Adipocyte (in vitro differentiated cells): ENCODE measurements at places on chromosomes 13 and 19.

DNA sequence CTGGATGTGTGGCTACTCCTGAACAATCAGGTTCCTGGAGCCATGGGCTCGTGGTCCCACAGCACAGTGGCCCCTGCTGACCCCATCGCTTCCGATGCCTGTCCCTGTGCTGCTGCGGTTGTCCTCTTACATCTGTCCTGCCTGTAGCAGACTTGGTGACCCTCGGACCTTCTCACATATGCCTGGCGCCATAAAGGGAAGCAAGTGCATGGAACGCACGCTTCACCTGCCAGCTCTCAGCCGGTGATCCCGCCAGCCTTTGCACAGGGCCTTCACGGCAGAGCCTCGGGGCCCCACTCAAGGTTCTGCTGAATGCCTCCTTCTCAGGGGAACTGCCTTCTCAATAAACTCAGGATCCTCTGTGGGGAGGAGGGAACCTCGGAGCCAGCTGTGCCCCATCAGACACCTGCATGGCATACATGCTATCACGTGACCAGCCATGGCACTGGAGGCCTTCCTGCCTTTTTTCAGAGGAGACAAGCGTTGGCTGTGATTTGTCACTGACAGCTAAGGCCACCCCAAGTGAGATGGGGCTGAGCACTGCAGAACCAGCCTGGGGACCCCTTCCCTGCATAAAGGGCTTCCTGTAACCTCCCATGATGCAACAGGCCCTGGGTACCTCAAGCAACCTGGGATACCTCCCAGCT, 24.3 kb downstream of the PEPD start:
- no peak for DNase-seq

GRCh38 chr19:48817585-48818124, 6.8 kb upstream of the BCAT2 start:
- no peak for DNase-seq

- peak; percentile 74 for DNase-seq
These were observed 35.5 kb downstream of the SERTM1 start for GRCh38 chr13:36709136-36709890.

DNA sequence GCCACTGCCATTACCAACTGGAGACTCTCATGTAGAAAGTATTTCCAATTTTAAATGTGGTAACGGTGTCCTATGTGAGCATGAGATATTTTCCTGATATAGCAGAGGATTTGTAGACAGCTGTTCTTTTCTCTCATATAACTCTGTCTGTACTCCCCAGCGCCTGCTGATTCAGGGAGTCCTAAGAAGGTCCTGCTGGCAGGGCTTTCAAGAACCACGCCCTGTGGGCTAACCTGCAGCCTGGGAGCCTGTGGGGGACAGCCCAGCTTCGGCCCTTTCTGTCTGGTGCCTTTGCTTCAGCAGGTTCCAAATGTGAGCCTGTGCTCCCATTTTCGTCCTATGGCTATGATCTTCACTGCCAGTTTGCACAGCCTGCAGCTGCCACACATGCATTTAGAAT, 316.8 kb downstream of the ATP8A2 start:
- DNase-seq: no peak

DNA sequence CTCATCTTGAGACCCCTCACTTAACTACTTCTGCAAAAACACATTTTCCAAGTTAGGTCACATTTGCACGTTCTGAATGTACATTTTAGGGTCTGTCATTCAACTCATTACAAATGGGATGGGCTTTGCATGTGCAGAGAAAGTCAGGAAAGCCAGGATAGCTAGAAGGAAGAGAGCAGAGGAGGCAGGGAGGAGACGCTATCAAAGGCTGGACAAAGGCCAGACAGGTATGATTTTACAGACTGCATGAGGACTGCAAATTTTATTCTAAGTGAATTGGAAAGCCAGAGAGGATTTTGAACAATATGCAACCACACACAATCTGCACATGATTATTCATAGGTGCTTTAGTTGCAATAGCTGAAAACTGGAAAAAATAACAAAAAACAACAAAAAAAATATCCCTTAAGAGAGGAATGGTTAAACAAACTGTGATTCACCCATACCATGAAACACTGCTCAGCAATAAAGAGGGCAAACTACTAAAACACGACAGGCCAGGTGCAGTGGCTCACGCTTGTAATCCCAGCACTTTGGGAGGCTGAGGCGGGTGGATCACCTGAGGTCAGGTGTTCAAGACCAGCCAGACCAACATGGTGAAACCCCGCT, 21.1 kb downstream of the SYDE1 start:
- peak; percentile 17 for DNase-seq

GRCh38 chr19:5020368-5020767, 51.5 kb downstream of the KDM4B start:
- no peak for DNase-seq

- DNase-seq: no peak
These were observed 106.6 kb downstream of the LRCH1 start for GRCh38 chr13:46659413-46660065.

GRCh38 chr13:98842070-98842469, 89.6 kb upstream of the SLC15A1 start:
- DNase-seq: no peak

DNA sequence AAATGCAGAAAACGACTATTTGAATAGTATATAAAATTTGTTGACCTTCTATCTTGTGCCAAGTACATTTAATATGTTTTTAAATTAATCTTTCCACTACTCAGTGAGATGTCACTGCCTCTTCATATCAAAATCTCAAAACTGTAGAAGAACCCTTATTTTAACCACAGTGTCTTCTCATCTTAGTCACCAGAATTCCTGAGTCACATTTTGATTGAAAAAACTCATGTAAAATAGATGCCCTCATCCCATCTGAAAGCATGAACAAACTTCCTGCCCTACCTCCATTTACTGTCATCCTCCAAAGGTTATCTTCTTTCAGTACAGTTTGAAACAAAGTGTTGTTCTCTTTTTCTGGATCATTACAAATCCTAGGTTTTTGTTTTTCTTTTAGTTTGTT, 1215.4 kb downstream of the PCDH9 start:
- DNase-seq: no peak

- DNase-seq: peak; percentile 77
These were observed 12.9 kb downstream of the NHLRC3 start for GRCh38 chr13:39051157-39051556.

- DNase-seq: no peak
These were observed 3.5 kb downstream of the CIC start for GRCh38 chr19:42272535-42272897.

- no peak for DNase-seq
These were observed 145.6 kb downstream of the SHISA2 start for GRCh38 chr13:25906191-25906661.

DNA sequence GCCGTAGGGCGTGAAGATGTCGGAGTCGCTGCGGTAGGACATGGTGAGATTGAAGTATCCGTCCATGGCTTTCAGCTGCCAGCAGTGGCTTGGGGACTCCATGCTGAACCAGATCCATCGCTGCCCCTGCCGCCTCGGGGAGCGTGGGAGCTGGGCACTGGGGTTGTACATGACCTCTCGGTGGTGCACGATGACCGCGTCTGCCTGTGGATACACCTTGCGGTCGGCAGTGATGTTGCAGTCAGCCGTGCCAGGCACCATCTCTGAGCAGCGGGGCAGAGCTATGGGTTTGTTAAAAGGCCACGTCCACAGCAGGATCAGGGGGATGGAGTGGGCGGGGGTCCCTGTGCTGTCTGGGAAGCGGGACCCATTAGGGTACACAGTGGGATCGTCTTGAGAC, 7.4 kb downstream of the FUT6 start:
- no peak for DNase-seq

- no peak for DNase-seq
These were observed 626 bp upstream of the ATP5F1D start for GRCh38 chr19:1240925-1241324.

DNA sequence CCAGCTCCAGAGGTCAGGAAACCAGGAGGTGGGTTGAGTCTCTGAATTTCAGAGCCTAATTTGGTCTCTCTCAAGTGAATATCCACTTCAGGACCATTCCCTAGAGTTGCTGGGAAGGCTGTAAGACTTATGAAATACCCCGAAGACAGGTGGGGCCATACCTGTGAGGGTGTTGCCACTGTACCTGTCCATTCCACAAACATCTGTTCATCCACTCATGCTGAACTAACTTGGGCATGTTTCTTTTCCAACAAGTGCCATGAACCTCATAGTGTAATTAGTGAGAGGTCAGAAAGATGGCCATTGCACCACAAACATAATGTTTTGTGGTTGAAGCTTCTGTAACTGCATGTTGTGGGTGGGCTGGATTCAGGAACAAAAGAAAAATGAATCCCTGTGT, 7.8 kb downstream of the ILF3 start:
- DNase-seq: no peak

GRCh38 chr19:49921871-49922795, 6.9 kb upstream of the ATF5 start:
- DNase-seq: peak; percentile 60

DNA sequence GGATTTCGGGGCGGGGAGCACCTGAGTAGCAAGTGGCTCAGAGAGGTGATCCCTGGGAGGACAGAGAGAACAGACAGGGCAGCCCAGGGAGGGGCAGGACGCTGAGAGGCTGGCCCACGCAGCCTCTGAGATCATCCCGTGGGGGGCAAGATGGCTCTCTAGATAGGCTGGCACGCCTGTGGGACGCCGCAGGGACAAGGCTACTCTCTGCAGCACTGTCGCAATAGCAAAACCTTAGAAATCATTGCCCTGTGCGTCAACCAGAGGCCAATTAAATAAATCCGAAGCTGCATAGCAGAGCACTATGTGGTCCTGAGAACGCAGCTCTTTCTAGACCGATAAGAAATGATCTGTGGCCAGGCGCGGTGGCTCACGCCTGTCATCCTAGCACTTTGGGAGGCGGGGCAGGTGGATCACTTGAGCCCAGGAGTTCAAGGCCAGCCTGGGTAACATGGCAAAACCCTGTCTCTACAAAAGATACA, 5.1 kb downstream of the PEX11G start:
- DNase-seq: no peak

- peak; percentile 84 for DNase-seq
These were observed 60.6 kb downstream of the NDFIP2 start for GRCh38 chr13:79541426-79542049.

- DNase-seq: peak; percentile 59
These were observed 60.7 kb downstream of the MCF2L start for GRCh38 chr13:113029487-113030258.

GRCh38 chr13:109779074-109779473, 7.3 kb downstream of the IRS2 start:
- DNase-seq: no peak

- peak; percentile 24 for DNase-seq
These were observed 47.4 kb upstream of the SERPINE3 start for GRCh38 chr13:51292000-51292565.

GRCh38 chr13:30466841-30467252, 1.1 kb upstream of the HMGB1 start:
- peak; percentile 25 for DNase-seq

DNA sequence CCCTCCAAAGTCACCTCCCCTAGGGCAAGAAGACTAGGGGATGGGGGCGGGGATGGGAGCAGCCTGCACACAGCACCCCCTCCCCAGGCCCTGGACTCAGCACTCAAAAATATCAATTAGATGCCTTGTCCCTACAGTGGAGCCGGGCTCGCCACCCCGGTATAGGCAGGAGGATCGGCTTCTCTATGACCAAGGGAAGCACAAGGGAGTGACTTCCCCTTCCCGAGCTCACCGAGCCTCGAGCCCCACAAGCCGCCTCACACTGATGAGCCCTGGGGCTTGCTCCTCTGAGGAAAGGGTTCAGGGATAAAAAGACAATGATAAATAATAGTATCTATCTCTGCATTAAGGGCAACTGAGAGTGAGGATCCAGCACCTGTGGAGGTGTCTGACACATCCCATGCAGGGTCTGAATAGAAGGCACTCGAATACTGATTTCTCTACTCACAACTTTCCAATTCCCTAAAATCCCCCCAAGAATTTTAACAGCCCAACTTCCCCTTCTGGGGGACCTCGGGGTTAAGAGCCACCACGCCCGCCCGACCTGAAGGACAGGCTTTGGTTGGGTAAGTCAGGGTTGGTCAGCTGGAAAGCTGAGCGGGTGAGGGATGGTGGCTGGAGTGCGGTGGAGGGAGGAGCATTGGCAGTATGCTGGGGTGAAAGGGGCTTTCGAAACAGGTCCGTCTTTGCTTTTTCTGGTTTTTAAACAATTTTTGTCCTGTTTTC, 51.3 kb downstream of the STK24 start:
- DNase-seq: no peak

GRCh38 chr19:45527731-45528130, 20.5 kb downstream of the VASP start:
- no peak for DNase-seq

GRCh38 chr19:15457701-15458484, 6.5 kb downstream of the RASAL3 start:
- DNase-seq: no peak

DNA sequence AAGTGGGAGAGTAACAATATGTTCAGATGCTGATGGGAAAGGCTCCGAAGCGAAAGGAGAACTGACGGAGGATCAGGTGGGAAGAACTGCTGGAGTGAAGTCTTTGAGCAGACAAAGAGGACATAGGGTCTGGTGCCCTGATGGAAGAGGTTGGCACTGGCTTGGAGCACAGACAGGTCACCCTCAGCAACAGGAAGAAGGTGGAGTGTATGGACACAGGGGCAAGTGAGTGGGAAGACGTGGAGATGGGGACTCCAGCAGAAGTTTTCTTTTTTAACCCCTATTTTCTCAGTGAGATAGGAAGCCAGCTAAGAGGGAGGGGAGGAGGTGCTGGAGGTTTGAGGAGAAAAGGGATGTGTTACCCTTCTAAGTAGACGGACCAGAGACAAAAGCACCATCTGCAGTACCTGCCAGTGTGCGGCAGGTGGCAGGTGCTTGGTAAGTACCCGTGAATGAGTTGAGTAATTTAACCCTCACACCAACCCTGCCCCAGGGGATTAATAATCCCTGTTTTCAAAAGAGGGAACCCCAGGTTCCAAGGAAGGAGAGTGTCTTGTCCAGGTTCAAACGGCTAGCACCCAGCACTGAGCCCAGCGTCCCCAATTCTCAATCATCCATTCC, 11.2 kb downstream of the HAS1 start:
- DNase-seq: peak; percentile 12

DNA sequence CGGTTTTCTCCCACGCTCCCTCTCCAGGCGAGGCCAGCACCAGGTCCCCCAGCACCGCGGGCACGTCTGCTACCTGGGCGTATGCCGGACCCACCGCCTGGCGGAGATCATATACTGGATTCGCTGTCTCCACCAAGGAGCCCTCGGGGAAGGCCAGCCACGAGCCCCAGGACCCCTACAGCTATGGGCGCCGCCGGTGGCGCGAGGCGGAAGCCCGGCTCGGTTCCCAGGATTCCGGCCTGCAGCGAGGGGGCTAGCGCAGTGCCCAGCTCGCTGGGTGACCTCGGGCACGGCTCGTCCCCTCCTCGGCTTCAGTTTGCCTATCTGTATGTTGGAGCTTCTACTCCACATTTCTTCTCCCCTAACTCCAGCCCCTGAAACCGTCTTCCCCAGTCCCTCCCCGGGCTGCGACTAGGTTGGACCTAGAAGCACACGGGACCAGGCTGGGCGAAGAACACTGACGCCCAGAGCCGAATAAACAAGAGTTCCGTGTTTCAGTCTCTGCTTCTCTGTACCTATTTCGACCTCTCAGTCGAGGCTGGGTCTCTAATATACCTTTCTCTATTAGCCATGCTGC, 749 bp upstream of the CPT1C start:
- DNase-seq: no peak

GRCh38 chr13:110422913-110423688, 116.0 kb downstream of the COL4A2 start:
- no peak for DNase-seq

- no peak for DNase-seq
These were observed 98.4 kb downstream of the STK24 start for GRCh38 chr13:98478189-98479129.
